ENCODE measurements at places on chromosomes 6 and 20. TPM values are rescaled to one million over a fixed set of nuclear protein-coding genes. Genes with fewer than 3 reads are reported as not detected.
A peak's percentile ranks its signal among the peaks of the same experiment; 100 is the strongest.

DNA sequence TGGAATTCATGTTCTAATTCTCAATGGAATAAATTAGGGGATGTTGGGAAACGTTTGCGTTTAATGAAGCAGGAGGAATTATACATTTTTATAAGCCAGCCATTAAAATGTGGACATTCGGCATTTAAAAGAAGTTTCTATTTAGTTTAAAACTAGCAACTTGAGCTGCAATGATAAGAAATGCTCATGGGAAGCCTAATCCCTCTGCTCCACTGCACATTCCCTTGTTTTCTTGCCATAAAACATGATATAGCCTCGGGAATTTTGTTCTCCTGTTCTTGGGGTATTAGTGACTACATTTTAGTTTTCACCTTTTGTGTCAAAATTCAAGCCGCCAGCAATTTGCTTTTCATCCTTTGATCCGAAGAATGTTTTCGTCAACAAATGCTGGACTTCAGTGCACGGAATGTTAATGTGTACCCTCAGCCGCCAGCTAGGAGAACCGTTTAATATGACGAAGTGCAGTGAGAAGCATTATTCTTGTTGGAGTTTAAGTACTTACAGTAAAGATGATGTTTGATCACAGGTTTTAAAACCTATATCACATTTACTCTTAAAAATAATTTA, 137.9 kb downstream of the HIVEP1 start:
- H3K36me3 ChIP-seq, result peaks cover 4% of the 10 kb centered on the region
- no peaks in the 10 kb centered on the region for H3K27me3 ChIP-seq
- no peak for DNase-seq
- H3K27ac ChIP-seq, result no peak overlapping the region
- H3K4me1 ChIP-seq, result peaks cover 32% of the 10 kb centered on the region
- no peak overlapping the region for H3K4me3 ChIP-seq

DNA sequence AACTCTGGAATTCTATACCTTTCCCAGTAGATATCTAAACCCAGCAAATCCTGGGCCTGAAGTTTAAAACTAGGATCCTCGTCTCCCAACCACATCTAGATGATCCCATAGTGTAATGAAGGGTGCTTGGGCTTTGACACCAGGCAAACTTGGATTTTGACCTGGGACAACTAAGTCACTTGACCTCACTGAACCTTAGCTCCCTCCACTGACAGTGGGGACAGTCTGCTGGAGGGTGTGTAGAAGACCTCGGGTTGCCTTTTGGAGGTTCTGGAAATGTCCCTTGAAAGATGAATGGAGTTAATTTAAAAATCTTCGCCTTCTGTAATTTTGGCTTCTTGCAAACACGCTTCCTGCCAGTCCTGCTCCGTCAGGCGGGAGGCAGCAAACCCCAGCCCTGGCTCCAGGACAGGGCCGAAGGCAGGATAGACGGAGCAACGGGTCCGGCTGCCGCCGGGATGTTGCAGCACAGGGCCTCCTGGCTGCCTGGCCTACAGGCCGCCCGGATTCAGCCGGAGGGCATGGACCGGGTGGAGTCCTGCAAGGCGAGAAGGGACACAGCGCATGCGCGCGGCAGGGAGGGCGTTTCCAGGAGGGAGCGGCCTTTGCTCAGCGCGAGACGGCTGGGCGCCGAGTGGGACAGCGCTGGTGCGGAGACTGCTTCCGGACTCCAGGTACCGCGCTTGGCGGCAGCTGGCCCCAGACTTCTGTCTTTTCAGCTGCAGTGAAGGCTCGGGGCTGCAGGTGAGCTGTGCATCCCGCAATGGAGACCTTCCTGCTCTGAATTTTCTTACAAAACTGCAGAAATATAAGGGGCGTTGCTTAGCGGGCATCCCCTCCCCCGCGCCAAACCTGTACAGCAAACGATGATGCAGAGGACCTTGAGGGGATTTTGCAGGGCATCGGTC, at the start of gene TMEM14A:
Gene TMEM14A, plus strand, starts transcription at position 612 of the 908 bp plus-strand sequence. CDS start 5,990 bp downstream, outside the sequence.
- H3K4me3 ChIP-seq, result peak within 1 kb of the TSS; percentile 85
- peak; percentile 98 for DNase-seq
- H3K27ac ChIP-seq, result peak within 1 kb of the TSS; percentile 80
- peaks cover 29% of the 10 kb centered on the region for H3K4me1 ChIP-seq

- no peaks in the 10 kb centered on the region for H3K36me3 ChIP-seq
- H3K27me3 ChIP-seq, result no peaks in the 10 kb centered on the region
- H3K4me3 ChIP-seq, result no peak overlapping the region
- no peaks in the 10 kb centered on the region for H3K4me1 ChIP-seq
- DNase-seq, result no peak
Observed at GRCh38 chr20:52425253-52425652, 233.7 kb upstream of the ZFP64 start.

DNA sequence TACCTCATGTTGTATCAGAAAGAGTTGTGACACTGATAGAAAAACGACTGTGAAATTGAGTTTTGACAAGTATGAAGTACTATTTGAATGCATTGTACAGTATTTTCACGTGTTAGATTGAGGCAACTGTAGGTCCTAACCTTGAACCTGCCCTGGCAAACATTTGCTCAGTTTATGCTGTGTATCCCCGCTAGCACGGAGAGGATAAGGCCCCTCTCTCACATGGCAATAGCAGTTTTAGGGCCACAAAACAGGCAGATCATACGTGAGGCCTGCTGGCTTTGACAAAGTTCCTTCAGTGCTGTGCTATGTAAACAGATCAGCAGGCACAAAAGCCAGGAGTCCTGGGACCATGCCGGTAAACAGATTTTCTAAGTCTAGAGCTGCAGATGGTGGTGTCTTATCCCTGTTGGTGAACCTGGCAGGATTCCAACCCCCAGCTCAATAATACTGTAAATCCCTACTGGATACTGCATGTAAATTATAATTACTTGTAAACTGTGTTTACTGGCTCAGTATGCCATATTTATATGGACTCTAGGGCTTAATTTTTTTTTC, 23.8 kb upstream of the FAM217A start:
- no peak overlapping the region for H3K27ac ChIP-seq
- no peak overlapping the region for H3K4me3 ChIP-seq
- no peaks in the 10 kb centered on the region for H3K36me3 ChIP-seq
- no peaks in the 10 kb centered on the region for H3K4me1 ChIP-seq
- no peak for DNase-seq

- peaks cover 12% of the 10 kb centered on the region for H3K4me1 ChIP-seq
- H3K36me3 ChIP-seq, result no peaks in the 10 kb centered on the region
- no peak for DNase-seq
- H3K27ac ChIP-seq, result no peak overlapping the region
- H3K4me3 ChIP-seq, result no peak overlapping the region
Observed at GRCh38 chr20:64069614-64070243, 6.7 kb downstream of the TCEA2 start.

GRCh38 chr6:108565091-108565766, 4.5 kb downstream of the FOXO3 start:
- no peak overlapping the region for H3K4me3 ChIP-seq
- DNase-seq, result no peak
- H3K27me3 ChIP-seq, result no peaks in the 10 kb centered on the region

DNA sequence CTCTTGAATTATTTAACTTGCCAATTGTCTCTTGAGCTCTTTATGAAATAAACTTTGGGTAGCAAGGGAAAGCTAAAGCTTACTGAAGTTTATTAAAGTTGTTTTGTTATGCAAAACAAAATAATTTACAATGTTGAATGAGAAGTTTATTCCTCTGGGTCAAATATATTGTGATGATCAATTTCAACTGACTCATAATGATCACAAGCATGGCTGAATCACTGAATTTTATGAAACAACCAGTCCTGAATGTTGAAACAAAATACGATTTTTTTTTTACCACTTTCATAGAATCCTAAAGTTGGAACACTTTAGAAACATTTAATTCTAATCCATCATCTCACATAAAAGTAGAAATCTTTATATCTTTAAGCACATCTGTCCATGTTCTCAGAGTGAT, 110.3 kb downstream of the RWDD2A start:
- H3K36me3 ChIP-seq, result peaks cover 19% of the 10 kb centered on the region
- H3K27ac ChIP-seq, result no peak overlapping the region
- no peak overlapping the region for H3K4me3 ChIP-seq
- H3K27me3 ChIP-seq, result no peaks in the 10 kb centered on the region
- peaks cover 14% of the 10 kb centered on the region for H3K4me1 ChIP-seq

GRCh38 chr20:33250666-33251065, 14.9 kb downstream of the BPIFA1 start:
- H3K36me3 ChIP-seq, result no peaks in the 10 kb centered on the region
- DNase-seq, result no peak
- no peak overlapping the region for H3K4me3 ChIP-seq
- H3K4me1 ChIP-seq, result no peaks in the 10 kb centered on the region

DNA sequence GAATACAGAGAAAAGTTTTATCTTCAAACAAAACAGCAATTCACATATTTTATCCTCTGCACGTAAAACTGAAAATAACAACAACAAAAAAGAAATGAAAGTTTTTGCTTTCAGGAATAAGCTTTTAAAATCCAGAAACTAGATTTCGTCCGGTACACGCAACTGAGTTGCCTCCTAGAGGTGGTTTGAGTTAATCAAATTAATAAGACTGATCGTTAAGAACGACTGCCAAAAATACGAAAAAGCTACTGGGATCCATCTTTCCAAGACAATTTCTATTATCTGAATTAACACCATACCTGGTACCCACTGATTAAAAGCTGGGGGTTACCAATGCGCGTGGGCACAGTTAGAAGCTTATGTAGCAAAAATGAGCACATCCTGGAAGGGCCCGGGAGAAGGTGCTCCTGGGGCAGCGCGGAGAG, 669 bp downstream of the PDCD2 start:
- peak overlapping the region; percentile 82 for H3K4me3 ChIP-seq
- H3K4me1 ChIP-seq, result peaks cover 22% of the 10 kb centered on the region
- peaks cover 11% of the 10 kb centered on the region for H3K36me3 ChIP-seq
- no peaks in the 10 kb centered on the region for H3K27me3 ChIP-seq

GRCh38 chr6:70657706-70658105, 10.0 kb upstream of the SMAP1 start:
- H3K27me3 ChIP-seq, result peaks cover 10% of the 10 kb centered on the region
- H3K4me1 ChIP-seq, result no peaks in the 10 kb centered on the region
- no peak overlapping the region for H3K4me3 ChIP-seq

DNA sequence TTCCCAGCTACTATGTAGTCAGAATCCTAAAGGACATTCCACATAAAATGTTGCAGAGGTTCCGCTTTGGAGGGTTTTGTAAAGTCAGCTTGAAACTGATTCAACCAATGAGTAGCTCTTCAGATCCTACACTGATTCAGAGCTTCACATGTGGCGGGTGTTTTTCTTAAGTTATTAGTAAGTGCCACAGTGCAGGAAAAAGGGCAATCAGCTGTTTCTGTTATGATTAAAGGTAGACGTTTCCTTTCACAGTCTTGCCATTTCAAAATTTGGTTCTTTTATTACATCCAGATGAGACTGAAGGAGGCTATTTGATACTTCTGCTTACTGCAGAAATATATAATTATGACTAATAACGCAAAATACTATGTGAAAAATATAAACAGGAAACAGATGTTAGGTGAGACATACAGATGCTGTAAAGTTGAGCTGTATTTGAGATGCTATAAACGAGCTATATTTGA, 443.9 kb downstream of the CDKAL1 start:
- no peak for DNase-seq
- H3K36me3 ChIP-seq, result peaks cover 2% of the 10 kb centered on the region
- no peak overlapping the region for H3K4me3 ChIP-seq
- no peak overlapping the region for H3K27ac ChIP-seq

DNA sequence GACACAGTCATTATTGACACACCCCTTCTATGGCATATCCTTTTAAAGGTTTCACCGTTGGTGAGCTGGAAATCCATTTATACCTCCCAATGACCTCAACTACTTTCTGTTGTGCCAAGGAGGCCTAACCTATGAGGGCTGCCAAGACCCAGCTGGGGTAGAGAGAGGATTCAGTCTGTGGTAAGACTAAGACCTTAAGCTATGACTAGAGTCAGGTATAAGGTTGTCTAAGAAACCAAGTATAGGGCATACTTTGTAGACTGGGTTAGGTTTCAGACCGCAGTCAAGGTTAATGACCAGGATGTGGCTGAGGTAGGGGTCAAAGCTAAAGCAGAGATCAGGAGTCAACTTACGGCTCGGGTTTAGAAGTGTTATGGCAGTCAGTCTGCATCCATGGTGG, 641.2 kb upstream of the CHD6 start:
- no peaks in the 10 kb centered on the region for H3K27me3 ChIP-seq
- no peak overlapping the region for H3K27ac ChIP-seq
- H3K36me3 ChIP-seq, result no peaks in the 10 kb centered on the region
- no peak for DNase-seq

DNA sequence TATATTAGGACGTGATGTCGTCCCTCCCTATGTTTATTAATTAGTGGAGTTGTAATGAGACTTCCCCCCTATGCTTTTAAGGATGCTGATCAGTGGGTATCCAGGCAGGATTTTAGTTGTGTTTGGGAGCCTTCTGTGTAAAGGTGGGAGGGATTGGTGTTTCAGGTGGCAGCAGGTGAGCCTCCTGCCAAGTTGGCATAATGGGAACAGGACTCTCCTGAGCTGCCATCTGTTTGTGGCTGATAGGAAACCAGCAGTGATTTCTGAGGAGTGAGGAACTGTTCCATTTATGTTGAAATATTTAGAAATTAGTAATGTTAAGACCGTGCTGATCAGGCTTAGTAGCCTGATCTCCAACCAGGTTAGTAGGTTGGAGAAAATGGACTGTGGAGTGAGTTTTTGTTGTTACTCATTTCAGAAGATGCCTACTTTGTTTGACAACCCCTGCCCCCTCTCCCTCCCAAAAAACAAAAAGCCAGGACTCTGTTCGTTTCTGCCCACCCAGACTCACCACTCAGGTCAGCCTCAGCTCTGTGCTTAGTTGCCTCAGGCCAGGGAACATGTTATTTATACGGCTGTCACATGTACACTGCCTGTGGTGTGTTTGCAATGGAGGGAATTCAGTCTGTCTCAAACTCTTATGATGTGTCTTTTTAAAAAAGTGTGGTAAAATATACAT, 55.4 kb upstream of the TULP4 start:
- H3K27me3 ChIP-seq, result no peaks in the 10 kb centered on the region
- peaks cover 36% of the 10 kb centered on the region for H3K4me1 ChIP-seq
- H3K4me3 ChIP-seq, result no peak overlapping the region
- H3K36me3 ChIP-seq, result peaks cover 5% of the 10 kb centered on the region

- no peak overlapping the region for H3K4me3 ChIP-seq
- H3K4me1 ChIP-seq, result no peaks in the 10 kb centered on the region
- H3K36me3 ChIP-seq, result no peaks in the 10 kb centered on the region
- no peak for DNase-seq
- H3K27me3 ChIP-seq, result peaks cover 30% of the 10 kb centered on the region
Observed at GRCh38 chr20:753897-754635, 14.2 kb downstream of the SLC52A3 start.

DNA sequence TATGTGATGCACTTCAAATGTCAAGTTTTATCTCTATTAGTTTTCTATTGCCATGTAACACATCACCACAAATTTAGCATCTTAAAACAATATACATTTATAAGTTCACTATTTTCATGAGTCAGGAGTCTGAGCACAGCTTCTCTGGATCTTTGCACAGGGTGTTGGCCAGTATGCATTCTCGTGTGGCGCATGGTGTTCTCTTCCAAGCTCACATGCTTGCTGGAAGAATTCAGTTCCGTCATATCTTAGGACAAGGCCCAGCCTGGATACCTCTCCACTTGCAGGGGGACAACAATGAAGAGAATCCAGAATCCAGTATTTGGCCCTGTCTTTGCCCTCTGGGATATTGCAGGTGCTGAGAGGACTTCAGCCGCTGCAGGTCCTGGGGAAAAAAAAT, 51.0 kb upstream of the ECI2 start:
- no peaks in the 10 kb centered on the region for H3K27me3 ChIP-seq
- DNase-seq, result no peak
- no peak overlapping the region for H3K27ac ChIP-seq
- H3K4me3 ChIP-seq, result no peak overlapping the region

GRCh38 chr6:126232671-126233070, 107.2 kb upstream of the CENPW start:
- no peaks in the 10 kb centered on the region for H3K27me3 ChIP-seq
- H3K4me3 ChIP-seq, result no peak overlapping the region
- no peaks in the 10 kb centered on the region for H3K36me3 ChIP-seq
- H3K27ac ChIP-seq, result no peak overlapping the region

L3MBTL3 gene
- total RNA-seq, result 15.4 TPM

IL17F gene
- total RNA-seq, result not detected

IGF2R gene
- total RNA-seq, result 205 TPM

TMEM63B gene
- 40.7 TPM for total RNA-seq

UBD gene
- not detected for total RNA-seq

Data from chondrocyte (in vitro differentiated cells).